ENCODE measurements at places on chromosomes 6 and 20.

DNA sequence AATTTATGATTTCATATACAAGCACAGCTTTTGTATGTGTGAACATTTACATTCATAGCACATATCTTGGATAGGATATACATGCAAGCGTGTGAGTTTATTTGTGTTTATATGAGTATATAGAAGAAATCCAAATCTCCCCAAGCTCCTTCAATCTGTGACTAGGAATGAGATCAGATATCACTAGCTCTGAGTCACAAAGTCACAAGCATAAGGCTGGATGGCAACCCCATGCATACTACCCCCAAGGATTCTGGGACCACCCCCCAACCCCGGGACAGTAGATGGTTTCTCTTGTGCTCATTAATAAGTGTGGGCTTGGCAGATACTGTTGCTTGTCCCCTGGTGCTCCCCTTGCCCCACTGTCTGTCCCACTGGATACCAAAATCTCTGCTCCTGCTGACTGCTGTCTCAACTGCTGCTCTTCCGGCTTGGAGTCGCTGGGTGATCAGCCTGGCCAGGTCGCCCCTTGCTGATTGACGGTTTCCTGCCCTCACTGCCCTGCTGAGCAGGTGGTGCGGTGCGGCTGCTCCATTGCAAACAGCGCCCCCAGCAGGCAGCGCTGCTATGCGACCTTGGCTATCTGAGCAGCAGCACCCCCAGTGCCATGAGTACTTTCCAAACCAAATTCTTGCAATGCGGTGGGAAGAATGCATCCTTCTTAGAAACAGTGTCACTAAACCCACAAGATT lies 279.4 kb downstream of the CD83 start:
- DNase-seq, result no peak

DNA sequence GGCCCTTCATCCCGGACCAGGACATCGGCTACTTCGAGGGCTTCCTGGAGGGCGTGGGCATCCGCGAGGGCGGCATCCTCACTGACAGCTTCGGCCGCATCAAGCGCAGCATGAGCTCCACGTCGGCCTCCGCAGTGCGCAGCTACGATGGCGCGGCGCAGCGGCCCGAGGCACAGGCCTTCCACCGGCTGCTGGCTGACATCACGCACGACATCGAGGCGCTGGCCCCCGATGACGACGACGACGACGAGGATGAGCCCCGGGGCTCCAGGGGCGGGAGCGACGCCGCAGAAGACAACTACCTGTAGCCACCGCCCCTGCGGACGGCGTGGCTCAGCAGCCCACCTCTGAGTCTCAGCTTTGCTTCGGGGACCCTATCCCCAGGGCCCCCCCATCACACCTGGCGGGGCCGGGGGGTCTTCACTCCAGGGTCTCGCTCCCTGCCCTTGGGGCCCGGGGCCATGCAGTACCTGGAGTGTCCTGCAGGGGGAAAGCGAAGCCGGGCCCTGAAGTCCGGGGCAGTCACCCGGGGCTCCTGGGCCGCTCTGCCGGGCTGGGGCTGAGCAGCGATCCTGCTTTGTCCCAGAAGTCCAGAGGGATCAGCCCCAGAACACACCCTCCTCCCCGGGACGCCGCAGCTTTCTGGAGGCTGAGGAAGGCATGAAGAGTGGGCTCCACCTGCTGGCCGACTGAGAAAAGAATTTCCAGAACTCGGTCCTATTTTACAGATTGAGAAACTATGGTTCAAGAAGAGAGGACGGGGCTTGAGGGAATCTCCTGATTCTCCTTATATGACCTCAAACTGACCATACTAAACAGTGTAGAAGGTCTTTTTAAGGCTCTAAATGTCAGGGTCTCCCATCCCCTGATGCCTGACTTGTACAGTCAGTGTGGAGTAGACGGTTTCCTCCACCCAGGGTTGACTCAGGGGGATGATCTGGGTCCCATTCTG lies 20.8 kb upstream of the HCK start:
- peak; percentile 38 for DNase-seq

GRCh38 chr20:59314997-59315396 lies 14.6 kb downstream of the EDN3 start:
- DNase-seq, result no peak

GRCh38 chr20:10902576-10903282 lies 228.9 kb upstream of the JAG1 start:
- DNase-seq, result peak; percentile 31

DNA sequence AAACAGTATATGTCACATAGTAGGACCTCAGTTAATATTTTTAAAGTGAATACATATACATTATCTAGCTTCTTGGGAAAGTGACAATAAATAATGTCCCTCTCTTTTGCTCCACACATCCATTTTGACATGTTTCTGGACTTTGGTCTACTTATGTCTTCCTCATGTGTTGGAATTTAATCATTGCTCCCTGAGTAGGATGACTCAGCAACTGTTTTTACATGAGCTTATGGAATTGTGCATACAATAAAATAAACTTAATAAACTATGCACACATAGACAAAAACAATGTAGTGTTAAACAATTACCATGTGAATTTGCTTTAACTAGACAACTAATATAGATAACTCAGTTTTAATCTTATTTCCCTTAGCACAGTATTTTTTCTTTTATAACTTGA lies 503.8 kb downstream of the TFAP2B start:
- no peak for DNase-seq

DNA sequence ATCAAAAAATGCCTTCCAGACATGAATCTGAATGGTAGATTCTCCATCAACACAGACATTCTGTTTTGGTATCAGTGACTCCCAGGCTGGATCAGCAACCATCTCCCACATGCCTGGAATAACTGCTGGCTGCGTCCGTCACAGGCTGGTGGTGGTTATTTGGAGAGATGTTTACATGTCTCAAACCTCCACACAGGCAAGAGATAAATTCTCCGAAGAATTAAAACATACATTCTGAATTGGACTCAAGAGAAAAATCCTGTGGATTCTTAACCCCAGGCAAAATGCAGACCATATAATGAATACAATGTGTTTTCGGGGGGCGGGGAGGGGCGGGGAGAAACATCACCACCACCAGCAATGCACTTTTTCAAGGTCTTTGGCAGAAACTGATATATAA lies 108.2 kb downstream of the THBS2 start:
- DNase-seq, result peak; percentile 84

- DNase-seq, result no peak
Measured at GRCh38 chr6:25166955-25167748, 112.0 kb upstream of the CARMIL1 start.

- no peak for DNase-seq
Measured at GRCh38 chr20:5586720-5587119, 163.5 kb upstream of the SHLD1 start.

GRCh38 chr20:44615876-44616603 lies 33.7 kb downstream of the PKIG start:
- DNase-seq, result no peak

DNA sequence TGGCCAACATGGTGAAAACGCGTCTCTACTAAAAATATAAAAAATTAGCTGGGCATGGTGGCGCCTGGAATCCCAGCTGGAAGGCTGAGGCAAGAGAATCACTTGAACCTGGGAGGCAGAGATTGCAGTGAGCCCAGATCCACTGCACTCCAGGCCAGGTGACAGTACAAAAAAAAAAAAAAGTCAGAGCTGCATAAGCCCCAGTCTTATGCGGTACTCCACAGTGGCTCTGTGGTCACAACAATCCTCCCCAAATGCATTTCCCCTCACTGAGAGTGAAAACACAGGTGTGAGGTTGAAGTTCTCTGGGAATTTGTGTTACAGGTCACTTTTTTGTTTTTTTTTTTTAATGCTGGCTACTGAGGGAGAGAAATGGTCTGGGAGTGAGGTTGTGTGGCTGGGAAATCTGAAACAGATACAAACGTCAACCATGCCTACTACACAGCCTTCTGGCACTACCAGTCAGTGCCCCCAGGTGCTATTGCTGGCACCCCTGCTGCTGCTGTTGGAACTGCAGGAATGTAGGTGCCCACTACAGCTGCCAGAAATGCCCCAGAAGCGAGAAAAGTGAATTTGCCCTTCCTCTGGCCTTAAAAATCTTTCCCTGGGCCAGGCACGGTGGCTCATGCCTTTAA lies 5.7 kb downstream of the MRPS26 start:
- no peak for DNase-seq

GRCh38 chr20:43926287-43927050 lies 11.8 kb downstream of the TOX2 start:
- DNase-seq, result no peak
